Neuronal stem cell (in vitro differentiated cells): ENCODE measurements at places on chromosomes 3 and 15.

DNA sequence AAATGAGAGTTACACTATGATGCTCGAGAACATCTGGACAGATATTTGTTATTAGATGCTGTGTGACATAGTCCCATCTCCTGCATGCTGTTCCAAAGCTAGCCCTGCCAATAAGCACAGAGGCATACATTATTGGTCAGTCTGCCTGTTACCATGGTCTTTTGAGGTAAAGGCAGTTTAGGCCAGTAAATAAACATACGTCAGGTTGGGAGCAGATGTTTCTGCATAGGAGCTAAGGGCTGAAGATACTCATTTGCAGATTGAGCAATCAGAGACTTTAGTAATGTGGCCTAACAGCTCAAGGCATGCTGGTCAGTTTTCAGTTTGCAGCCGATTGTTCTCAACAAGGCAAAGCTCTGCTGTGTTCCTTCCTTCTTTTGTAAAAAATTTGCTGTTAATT lies 192.9 kb downstream of the ADAMTSL3 start:
- DNase-seq = no peak

DNA sequence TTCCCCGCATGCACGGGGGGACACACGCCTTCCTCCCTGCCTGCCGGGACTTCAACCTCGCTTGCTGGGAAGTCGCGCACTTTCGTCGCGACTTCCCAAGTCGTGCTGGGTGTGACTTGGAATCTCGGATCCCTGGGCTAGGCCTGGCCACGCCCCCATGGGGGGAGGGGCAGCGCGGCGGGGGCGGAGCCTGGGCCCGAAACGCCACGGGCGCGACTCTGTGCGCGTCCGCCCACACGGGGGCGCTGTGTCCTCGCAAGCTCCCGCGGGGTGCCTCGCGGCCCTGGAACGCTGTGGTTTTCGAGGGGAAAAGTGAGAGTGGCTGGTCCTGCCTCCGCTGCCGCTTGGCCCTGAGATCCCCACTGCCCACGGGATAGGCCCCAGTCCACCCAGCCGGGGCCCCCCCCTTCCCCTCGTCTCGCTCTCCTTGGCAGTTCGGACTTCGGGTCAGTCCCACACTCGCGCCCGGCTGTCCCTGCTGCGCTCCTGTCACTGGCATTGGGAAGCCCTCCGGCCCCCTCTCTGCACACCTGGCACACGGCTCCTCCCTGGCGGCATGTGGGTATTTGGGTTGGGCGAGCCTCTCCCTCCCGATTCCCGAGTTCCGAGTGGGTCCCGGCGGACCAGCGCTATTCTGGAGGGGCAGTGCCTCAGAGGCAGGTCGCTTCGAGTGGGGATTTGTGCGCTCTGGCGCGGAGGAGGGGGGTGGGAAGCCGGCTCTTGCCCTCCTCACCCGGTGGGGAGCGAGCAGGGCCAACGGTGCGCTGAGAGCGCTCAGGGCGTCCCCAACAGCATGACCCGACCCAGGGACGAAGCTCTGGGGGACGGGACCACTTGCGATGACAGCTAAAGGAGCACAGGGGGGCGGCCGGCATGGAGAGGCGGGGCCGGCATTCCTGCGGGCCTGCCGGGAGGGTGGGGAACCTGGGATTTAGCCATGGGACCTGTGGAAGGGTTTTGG lies 23.6 kb downstream of the SEC61A1 start:
- peak; percentile 91 for DNase-seq

GRCh38 chr15:56473017-56473416 lies 8.1 kb upstream of the MNS1 start:
- DNase-seq = no peak

- DNase-seq = no peak
These were observed 102.0 kb upstream of the IGSF10 start for GRCh38 chr3:151562891-151563290.

DNA sequence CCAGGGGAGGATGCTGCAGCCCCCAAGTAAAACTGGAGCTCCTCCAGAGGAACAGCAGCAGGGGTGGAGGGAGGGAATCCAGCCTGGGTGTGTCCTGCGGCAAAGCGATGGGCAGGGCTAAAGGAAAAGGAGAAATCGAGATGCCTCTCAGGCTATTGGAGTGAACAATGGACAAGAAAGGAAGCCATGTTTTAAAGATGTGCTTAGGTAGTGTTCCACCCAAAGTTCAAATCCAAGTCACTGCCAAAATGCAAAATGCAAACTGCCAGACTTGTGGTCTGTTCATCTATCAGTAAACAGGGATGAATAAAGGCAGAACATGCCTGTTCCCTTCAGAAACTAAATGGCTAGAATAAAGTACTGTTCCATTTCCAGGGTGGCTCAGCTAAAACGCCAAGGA lies 197.5 kb upstream of the NSMCE3 start:
- no peak for DNase-seq

- no peak for DNase-seq
These were observed 55.1 kb downstream of the SETMAR start for GRCh38 chr3:4358273-4358672.

DNA sequence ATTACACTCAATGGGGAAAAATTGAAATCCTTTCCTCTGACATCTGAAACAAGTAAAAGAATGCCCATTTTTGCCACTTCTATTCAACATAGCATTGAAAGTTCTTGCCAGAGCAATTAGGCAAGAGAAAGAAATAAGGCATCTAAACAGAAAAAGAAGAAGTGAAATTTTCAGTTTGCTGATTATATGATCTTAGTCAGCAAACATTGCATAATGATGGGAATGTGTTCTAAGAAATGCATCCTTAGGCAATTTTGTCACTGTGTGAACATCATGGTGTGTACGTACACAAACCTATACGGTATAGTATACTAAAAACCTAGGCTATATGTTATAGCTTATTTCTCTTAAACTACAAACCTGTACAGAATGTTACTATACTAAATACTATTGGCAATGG lies 278.0 kb downstream of the CGGBP1 start:
- no peak for DNase-seq

- DNase-seq = no peak
These were observed 29.7 kb downstream of the CYP11A1 start for GRCh38 chr15:74337607-74338211.

DNA sequence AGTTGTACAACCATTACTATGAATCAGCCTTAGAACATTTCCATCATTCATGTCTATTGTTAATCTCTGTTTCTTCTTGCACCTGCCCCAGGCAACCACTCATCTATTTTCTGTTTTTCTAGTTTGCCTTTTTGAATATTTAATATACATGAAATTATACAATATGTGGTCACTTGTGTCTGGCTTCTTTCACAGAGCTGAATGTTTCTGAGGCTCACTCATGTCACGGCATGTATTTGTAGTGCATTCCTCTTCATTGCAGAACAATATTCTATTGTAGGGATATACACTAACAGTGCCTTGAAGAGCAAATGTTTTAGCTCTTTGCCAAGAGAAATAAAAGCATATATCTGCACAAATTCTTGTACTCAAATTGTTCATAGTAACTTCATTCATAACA lies 32.9 kb downstream of the CERS3 start:
- DNase-seq = no peak

- no peak for DNase-seq
These were observed 15.3 kb downstream of the SLC28A1 start for GRCh38 chr15:84899750-84900149.

DNA sequence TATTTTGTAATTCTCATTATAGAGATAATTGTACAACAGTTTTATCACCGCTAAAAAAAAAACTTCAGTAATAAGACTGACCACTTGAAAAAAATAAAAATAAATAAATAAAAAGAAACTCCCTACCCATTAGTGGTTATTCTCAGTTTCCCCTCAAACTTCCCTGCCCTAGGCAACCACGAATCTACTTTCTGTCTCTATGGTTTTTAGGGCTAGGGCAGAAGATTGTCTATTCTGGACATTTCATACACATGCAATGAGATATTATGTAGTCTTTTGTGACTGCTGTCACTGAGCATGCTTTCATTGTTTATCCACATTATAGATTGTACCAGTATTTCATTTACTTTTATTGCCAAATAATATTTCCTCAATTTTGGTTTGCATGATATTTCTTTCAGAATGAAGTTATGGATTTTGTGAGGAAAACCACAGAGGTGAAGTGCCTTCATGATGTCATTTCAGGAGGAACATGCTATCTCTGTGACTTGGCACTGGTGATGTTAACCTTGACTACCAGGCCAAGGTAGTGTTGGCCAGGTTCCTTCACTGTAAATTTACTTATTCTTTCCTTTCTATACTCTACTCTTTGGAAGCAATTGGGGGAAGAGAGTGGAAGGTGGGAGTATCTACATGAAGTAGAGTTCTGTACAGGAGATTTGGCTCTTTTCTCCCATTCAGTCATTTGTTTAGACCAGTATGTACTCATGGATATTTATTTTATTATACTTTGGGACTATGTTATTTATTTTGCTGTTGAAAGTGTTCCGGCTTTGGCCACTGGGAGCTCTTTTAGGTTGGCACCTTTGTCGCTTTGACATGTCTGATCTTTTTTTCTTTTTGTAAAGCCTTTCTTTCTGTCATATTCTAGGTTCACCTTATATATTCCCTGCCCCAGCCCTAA lies 86.3 kb downstream of the GMPS start:
- no peak for DNase-seq

DNA sequence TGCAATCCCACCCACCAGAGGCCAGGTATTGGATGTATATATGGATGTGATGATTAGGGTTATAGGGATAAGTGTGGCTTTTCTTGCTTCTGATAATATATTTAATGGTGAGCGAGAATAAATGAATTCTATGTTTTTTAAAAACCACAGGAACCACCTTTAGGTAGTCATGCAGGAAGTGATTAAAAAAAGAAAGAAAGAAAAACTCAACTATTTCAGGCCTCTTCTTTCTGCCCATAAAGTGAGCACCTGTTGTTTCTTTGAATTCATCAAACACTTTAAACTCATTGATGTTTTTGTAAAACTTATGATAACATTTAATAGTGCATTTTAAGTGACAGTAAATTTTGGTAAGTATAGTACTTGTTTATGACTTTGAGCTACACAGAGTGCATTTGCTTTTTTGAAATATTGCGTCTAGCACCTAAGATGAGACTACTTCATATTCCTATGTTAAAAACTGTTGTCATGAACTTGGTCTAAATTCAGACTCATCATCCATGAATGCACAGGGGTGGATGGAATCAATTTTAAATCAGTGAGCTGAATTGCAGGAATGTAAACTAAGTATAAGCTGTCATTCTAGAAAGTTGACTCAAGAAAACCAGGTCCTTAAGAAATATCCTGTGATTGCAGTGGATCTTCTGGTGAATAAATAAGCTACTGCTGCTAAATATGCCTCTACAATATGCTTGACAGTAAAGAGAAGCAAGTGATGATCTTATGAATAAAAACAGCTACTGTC lies 764.4 kb upstream of the NECTIN3 start:
- no peak for DNase-seq

DNA sequence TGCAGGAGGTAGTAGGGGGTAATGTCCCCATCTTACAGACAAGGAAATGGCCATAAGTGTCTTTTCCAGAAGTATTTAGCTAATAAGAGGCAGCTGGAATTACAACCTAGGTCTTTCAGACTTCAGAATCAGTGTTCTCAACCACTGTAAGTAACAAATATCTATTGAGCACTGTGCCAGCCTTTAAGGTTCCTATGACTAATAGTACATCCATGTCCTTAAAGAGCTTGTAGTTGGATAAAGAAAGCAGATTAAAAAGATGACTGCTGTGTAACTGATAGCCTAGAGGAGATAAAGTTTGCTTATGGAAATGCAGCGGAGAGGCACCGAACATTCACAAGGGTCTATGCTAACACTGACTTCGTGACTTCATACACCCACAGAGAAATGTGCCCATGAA lies 136.0 kb downstream of the KCNMB2 start:
- no peak for DNase-seq

GRCh38 chr3:45552031-45552793 lies 42.3 kb upstream of the LIMD1 start:
- DNase-seq = no peak

GRCh38 chr3:38165722-38166387 lies 518 bp downstream of the OXSR1 start:
- no peak for DNase-seq

GRCh38 chr3:852033-852432 lies 240.8 kb upstream of the CNTN6 start:
- no peak for DNase-seq

GRCh38 chr3:141237701-141238521 lies 6.3 kb downstream of the PXYLP1 start:
- no peak for DNase-seq

DNA sequence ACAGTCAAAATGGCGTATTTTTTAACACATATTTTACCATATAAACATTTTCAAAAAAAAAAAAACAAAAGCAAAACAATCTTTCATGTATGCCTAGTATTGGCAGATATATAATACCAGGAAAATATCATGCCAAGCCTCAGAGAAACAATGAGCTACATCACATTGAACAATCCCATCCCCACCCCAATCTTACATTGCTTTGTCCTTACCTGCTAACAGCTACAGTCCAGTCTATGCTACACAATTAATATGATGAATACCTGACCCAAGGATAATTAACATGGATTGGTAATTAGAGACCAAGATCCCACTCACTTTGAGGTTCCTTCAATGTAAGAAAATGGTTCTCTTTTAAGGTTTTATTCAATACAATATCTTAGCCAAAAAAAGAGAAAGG lies 7.6 kb upstream of the SATB1 start:
- DNase-seq = no peak

DNA sequence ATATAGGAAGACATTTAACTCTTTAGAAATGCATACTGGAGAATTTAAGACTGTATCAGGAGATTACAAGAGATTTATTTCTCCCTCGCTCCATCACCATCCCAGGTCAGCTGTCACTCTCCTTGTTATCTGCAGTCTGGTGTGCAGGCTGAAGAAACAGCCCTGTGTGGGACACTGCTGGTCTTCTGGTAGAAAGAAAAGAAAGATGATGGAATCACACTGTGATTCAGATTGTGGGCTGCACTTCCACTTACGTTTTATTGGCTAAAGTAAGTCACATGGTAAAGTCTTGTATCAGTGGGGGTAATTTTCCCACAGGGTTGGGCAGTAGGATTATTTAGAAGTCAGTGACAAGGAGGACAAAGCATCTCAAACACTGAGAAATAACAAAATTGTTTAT lies 18.1 kb upstream of the ATP1B3 start:
- no peak for DNase-seq

- DNase-seq = no peak
These were observed 75.6 kb downstream of the PDZRN3 start for GRCh38 chr3:73549051-73549600.

DNA sequence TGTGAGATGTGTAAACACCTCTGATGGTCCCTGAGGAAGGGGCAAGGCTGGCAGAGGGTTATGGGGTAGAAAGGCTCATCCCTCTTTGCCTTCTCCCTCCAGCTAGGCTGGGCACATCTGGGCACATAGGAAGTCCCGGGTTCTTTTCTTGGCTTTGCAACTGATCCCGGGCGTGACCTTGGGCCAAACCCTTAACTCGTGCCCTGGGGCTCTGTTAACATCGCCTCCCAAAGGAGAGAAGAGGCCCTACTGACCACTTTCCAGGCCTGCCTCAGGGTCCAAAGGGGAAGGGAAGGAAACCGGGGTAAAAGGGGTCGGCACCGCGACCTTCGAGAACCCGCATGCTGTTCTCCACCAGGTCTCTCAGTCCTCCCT lies 549 bp downstream of the C3orf18 start:
- DNase-seq = no peak

- DNase-seq = no peak
These were observed 54.6 kb downstream of the SENP7 start for GRCh38 chr3:101458387-101458786.
